Endodermal cell (in vitro differentiated cells): ENCODE measurements at places on chromosomes 1 and 21.
A peak's percentile ranks its signal among the peaks of the same experiment; 100 is the strongest.

DNA sequence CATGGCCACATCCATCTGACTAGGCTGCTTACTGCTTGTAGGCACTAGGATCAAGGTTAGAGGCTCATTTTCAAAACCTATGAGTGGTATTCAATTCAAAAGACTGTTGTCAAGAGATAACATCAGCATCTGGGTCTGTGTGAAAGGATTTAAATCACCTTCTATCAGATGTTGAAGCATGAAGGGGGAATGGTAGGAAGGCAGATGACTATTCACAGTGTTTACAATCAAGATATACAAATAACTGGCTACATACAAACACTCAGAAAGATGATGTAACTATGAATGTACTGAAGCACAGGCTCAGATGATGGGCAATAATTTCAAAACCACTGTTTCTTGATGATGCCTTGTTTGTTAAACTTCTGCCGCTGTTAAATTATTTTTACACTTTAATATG, 249.2 kb downstream of the SLC45A1 start:
- no peak for DNase-seq

GRCh38 chr21:24278711-24279110, 1328.6 kb downstream of the MRPL39 start:
- no peak for DNase-seq

DNA sequence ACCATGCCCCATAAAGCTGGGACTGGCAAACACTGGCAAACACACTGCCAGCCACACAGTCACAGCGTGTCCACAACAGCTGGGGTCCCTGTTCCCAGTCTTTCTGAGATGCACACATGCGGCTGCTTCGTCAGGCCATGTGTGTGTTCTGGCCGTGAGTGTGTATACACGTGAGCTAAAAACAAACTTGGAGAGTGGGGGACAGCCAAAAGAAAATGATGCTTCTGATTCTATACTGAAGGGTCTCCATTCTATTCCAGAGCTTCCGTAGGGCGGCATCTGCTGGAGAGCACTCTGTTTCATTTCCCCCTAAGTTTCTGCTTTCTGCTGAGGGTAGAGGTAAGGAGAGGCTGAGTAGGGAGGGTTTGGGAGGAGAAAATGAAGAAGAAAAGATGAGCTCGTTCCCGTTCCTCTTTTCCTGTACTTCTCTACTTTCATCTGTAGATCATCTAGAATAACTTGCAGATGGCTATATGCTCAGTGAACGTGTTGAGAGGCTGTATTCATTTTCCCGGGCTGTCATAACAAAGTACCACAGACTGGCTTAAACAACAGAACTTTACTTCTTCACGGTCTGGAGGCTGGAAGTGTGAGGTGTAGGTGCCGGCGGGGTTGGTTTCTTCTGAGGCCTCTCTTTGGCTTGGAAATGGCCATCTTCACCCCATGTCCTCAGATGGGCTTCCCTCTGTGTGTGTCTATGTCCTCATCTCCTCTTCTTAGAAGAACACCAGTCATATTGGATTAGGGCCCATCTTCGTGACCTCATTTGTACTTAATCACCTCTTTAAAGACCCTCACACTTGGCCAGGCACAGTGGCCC, 151.6 kb downstream of the TOMM20 start:
- no peak for DNase-seq

- DNase-seq: no peak
These were observed 19.0 kb upstream of the VCAM1 start for GRCh38 chr1:100700586-100700985.

DNA sequence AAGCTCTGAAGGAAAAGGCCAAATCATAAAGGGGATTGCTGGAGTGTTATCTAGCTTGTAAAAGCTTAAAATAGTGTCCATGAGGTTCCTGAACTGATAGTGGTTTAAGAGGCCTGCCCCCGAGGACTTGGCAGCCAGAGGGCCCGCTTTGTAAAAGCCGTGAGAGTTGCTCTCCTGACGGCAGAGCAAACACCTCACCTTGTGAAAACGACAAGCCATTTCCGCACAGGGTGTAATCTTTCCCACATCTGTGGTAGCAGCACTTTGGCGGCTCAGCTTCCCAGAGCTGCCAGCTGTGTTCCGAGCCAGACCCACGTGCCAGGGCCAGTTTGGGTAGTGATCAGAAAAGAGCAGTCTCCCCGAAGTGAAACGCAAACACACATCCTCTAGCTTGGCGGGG, 37.0 kb downstream of the SERBP1 start:
- DNase-seq: no peak

GRCh38 chr1:230186003-230186863, 119.2 kb downstream of the GALNT2 start:
- peak; percentile 85 for DNase-seq

DNA sequence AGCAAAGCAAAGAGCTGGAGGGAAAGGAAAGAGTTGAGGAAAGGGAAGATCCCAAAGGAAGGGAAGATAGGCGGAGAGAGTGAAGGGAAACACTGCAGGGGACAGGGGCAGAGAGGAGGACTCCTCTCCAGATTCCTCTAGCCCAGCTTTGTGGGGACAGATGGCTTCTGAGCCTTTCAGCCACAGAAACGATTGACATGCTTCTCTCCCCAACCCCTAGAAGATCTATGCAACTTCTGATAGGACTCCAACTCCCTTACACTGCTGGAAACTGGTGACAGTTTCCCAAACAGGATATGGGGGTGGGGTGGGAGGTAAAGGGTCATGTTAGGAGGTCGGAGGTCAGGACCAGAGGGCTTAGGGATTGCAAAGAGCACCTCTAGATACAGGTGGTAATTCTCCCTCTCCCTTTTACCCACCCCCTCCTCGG, 6.5 kb downstream of the MEX3A start:
- peak; percentile 49 for DNase-seq

- DNase-seq: no peak
These were observed 9.4 kb downstream of the SLC25A44 start for GRCh38 chr1:156203331-156203730.
